ENCODE measurements at places on chromosomes 11 and 22. TPM values are rescaled to one million over a fixed set of nuclear protein-coding genes. Genes with fewer than 3 reads are reported as not detected.

Gene BACE1
- total RNA-seq, result 20.8 TPM

Gene ANO3
- 0.17 TPM for total RNA-seq

Gene OR5I1
- not detected for total RNA-seq

Gene TMEM218
- 20.4 TPM for total RNA-seq

Gene P2RY6
- total RNA-seq, result 2.3 TPM

Gene SAA2
- total RNA-seq, result not detected

Gene FOSL1
- 8.7 TPM for total RNA-seq

DNA sequence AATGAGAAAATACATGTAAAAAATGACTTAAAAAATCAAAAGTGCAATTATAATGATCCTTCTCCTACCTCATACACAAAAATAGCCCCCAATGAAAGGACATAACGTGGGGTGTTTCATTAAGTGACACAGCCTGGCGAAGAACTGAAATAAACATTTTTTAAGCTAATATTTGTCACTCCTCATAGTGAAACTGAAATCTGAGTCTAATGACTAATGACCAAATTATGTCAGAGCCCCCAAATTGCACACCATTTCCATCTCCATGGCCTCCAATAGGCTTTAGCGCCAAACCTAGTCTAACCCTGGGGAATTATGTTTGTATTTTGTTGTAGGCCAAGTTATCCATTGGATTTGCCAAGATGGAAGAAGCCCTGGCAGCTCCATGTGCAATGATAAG lies 119.1 kb downstream of the WT1 start:
- H3K4me3 ChIP-seq, result no peak overlapping the region
- H3K36me3 ChIP-seq, result no peaks in the 10 kb centered on the region
- H3K27me3 ChIP-seq, result no peaks in the 10 kb centered on the region
- DNase-seq, result no peak

DNA sequence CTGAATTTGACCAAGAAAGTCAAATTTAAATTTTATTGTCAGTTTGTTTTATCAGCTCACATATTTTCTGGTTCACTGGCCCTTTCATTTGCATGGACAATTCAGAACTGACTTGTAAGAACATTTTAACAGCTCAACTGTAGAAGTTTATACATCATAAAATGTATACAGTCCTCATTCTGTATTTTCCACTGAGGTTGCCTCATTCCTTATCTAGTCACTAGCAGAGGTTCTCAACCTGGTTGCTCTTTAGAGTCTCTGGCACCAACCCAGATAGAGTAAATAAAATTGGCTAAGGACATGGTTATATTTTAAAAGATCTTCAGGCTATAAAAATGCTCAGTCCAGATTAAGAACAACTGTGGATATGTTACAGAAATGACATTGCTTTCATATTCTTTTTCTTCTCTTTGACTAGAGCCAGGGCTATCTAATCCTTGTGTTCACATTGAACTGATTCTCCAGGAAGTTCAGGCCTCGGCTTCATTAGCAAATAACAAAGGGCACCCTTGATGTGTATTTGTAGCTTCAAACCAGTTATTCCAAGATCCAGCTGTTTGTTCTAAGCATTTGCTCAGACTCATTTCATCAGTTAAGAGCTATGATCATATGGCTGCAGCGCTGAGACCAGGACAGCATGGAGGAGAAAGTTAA lies 782.5 kb downstream of the ETS1 start:
- no peak overlapping the region for H3K4me3 ChIP-seq
- no peak overlapping the region for H3K27ac ChIP-seq
- no peaks in the 10 kb centered on the region for H3K36me3 ChIP-seq
- no peak for DNase-seq

DNA sequence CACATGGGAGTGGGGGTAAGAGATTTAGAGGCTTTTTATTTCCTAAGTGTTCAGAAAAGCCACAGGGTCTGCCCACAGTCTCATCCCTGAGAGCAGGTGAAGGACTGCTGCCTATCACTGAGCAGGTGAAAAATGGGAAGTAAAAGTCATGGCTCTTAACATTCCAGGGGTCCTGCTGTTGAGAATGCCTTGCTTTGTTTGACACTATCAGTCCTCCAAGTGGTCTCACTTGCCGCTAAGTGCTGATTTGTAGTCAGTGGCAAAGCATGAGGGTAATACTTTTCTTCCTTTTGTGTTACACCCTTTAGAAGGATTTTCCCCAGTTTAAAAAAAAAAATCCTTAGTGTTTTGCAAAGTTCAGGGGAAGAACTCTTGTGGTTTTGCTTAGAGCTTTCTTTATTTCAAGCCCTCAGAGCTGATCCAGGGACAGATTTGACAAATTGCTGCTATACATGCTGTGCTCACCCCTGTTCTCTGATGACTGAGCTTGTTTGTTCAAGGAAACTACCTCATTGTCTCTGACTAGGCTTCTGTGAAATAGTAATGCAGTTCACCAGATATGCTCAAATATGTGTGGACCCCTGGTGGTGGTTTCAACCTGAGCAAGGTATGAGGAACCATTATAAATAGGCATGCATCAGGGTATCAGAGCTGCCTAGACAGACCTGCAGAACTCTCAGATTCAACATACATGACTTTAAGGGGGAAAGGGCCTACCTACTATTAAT lies 141.0 kb downstream of the ARHGAP42 start:
- H3K4me1 ChIP-seq, result peaks cover 29% of the 10 kb centered on the region
- no peaks in the 10 kb centered on the region for H3K36me3 ChIP-seq
- no peak for DNase-seq
- H3K4me3 ChIP-seq, result no peak overlapping the region
- no peak overlapping the region for H3K27ac ChIP-seq

DNA sequence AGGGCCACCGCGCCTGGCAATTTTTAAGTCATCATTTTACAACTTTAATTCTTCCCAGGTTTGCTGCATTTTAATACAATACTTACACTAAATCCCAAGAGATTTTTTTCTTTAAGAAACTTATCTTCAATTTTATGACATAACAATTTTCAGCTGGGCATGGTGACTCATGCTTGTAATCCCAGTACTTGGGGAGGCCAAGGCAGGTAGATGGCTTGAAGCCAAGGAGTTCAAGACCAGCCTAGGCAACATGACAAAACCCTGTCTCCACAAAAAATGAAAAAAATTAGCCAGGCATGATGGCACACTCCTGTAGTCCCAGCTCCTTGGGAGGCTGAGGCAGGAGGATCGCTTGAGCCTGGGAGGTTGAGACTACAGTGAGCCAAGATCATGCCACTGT lies 38.8 kb downstream of the CLDN25 start:
- no peaks in the 10 kb centered on the region for H3K4me1 ChIP-seq
- peaks cover 35% of the 10 kb centered on the region for H3K36me3 ChIP-seq
- H3K27ac ChIP-seq, result no peak overlapping the region
- H3K4me3 ChIP-seq, result no peak overlapping the region
- no peak for DNase-seq
- no peaks in the 10 kb centered on the region for H3K27me3 ChIP-seq

DNA sequence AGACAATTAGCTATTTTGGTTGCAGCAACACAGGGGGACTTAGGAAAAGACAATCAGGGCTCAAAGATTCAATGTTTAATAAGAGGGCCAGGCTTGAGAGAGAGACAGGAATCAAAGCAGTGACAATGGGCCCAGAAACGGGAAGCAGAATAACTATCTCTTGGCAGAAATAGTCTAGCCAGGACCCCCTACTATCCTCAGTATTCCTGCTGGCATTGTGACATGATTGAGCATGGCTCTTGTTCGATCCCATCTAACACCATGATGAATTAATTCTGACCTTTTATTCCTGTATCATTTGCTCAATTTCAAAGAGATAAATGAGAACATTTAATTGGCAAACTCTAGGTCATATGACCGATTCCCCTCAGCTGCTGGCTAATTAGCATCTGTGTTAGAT lies 12.8 kb upstream of the ANO5 start:
- DNase-seq, result no peak
- no peak overlapping the region for H3K4me3 ChIP-seq
- H3K4me1 ChIP-seq, result no peaks in the 10 kb centered on the region
- H3K36me3 ChIP-seq, result no peaks in the 10 kb centered on the region
- H3K27me3 ChIP-seq, result no peaks in the 10 kb centered on the region
- H3K27ac ChIP-seq, result no peak overlapping the region

DNA sequence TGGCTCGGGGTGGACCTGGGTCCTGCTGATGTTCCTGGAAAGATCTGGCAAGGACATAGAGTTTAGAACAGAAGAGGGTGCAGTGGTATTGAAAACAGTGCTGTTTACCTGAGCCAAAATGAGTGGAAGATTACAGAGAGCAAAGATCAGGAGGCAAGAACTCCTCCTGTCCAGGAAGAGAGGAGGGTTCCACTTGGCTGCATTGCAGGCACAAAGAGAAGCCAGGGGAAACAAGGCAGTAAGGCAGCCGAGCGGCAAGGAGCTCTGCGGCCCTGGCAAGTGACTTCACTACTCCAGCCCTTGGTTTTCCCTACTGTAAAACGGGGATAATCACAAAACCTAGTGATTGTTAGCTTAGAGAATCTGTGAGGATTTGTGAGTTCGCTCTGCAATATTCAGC lies 3.7 kb upstream of the PACSIN2 start:
- no peak overlapping the region for H3K4me3 ChIP-seq
- H3K36me3 ChIP-seq, result no peaks in the 10 kb centered on the region
- no peak overlapping the region for H3K27ac ChIP-seq
- H3K27me3 ChIP-seq, result no peaks in the 10 kb centered on the region

GRCh38 chr22:48798281-48799226 lies 1029.1 kb downstream of the BRD1 start:
- H3K4me1 ChIP-seq, result no peaks in the 10 kb centered on the region
- DNase-seq, result no peak
- no peaks in the 10 kb centered on the region for H3K27me3 ChIP-seq
- no peak overlapping the region for H3K4me3 ChIP-seq
- H3K36me3 ChIP-seq, result no peaks in the 10 kb centered on the region

DNA sequence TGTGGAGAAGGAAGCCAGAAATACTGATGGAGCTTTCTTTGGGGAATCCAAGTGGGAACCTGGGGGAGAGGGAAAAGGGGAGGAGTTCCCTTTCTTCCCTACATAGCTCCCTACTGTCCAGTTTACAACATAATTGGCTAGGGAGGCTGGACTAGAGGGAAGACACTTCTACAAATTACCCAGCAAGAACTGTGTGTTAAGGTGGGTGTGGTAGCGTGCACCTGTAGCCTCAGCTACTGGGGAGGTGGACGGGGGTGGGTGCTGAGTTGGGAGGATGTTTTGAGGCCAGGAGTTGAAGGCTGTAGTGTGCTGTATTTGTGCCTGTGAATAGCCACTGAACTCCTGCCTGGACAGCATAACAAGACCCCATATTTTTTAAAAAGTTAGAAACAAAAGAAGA lies 74.0 kb downstream of the NAV2 start:
- peaks cover 28% of the 10 kb centered on the region for H3K4me1 ChIP-seq
- no peak for DNase-seq
- peaks cover 3% of the 10 kb centered on the region for H3K36me3 ChIP-seq
- no peak overlapping the region for H3K27ac ChIP-seq
- no peaks in the 10 kb centered on the region for H3K27me3 ChIP-seq

DNA sequence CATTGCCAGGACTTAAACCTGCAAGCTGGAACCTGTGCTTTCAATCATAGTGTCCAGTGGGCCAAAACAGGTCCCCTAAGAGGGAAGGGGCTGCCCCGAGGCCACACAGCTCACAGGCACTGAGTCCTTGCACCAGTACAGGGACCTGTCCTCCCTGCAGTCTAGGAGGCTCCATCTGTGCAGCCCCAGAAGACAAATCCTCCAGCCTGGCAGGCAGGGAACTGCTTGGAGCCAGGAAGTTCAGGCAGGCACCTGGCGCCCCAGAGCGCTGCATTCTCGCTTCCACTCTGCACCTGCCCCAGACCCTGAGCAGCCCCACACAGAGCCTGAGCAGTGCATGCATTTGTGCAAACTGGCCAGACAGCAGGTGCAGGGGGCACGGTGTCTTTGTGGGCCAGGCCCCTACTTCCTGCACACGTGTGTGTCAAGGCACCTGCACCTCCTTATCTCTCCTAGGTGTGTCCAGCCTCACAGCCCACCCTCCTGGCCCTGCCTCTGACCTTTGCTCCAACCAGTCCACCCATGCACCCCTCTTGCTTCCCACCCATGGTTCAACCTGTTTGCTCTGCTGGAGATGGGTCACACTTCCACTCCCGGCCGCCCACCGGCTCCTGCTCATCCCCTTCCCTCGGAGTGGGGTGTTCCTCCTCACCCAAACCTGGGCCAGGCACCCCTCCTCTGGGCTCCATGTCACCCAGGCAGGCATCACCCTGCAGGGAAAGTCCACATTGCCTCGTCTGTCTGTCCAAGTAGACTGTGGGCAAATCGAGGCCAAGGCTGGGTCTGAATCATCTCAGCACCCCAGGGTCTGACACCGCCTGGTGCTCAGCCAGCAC lies 19.0 kb downstream of the LINC01488 start:
- H3K27me3 ChIP-seq, result no peaks in the 10 kb centered on the region
- no peak for DNase-seq
- no peak overlapping the region for H3K27ac ChIP-seq
- no peak overlapping the region for H3K4me3 ChIP-seq
- H3K4me1 ChIP-seq, result peaks cover 37% of the 10 kb centered on the region
- no peaks in the 10 kb centered on the region for H3K36me3 ChIP-seq

DNA sequence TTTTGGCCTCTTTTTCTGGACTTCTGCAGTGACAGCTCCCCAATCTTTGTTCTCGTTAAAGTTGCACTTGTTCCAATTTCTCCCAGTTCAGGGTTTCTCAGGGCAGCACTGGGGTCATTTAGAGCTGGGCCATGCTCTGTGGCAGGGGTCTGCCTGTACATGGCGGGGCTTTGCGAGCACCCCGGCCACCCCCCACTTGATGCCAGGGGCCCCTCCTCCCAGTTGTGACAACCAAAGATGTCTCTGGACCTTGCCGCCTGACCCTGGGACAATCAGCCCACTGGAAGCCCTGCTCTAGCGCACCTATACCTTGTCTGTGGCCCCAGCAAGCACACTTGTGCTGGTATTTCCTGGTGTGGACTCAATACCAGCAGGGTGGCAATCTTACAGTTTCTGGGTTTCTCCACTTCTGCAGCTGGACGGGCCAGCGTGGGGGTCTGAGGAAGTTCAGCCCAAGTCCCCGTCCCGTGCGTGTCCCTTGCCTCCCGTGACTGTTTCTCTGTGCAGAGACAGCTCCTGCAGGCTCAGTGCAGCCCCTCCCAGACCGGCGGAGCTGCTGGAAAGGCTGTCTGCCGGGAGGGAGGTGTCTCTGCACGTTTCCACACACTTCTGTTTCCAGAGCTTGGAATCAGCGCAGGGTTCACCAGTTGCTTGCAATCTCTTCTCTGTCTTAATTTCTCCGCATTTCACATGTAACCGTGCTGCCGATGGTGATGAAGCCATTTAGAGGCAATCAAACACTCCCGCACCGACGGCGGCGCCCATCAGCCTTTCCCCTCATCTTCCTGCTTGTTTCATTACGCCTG lies 1328.9 kb downstream of the BRD1 start:
- no peaks in the 10 kb centered on the region for H3K27me3 ChIP-seq
- no peak overlapping the region for H3K27ac ChIP-seq
- H3K4me3 ChIP-seq, result no peak overlapping the region
- no peak for DNase-seq
- H3K4me1 ChIP-seq, result no peaks in the 10 kb centered on the region

DNA sequence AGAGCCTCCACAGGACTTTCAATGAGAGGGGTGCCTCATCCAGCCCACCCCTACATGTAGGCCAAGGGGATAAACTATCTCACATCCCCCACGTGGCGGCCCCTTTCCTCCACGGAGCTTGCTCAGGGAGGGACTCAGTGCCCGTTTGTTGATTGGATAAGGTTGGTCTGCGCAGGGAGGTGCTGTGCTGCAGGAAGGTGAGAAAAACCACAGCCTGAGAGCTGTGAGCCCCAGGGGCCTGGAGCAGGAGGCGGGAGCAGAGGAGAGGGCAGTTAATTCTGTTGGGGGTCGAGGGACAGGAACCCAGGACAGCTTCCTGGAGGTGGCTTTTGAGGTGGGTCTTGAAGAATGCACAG lies 31.9 kb upstream of the ATXN10 start:
- H3K4me1 ChIP-seq, result peaks cover 10% of the 10 kb centered on the region
- no peak overlapping the region for H3K4me3 ChIP-seq
- no peak overlapping the region for H3K27ac ChIP-seq
- no peaks in the 10 kb centered on the region for H3K27me3 ChIP-seq
- DNase-seq, result no peak
- no peaks in the 10 kb centered on the region for H3K36me3 ChIP-seq
